ENCODE measurements at places on chromosomes 3 and 15. TPM values are rescaled to one million over a fixed set of nuclear protein-coding genes. Genes with fewer than 3 reads are reported as not detected.

The GNB4 gene
- polyA plus RNA-seq, result 48.9 TPM

The COL8A1 gene
- polyA plus RNA-seq, result 1.4 TPM

The RBP2 gene
- 0.79 TPM for polyA plus RNA-seq

The CLRN1 gene
- not detected for polyA plus RNA-seq

GRCh38 chr15:29835301-29835700, 13.0 kb upstream of the TJP1 start:
- no peak for DNase-seq

- DNase-seq, result no peak
Measured at GRCh38 chr3:148958696-148959095, 32.6 kb upstream of the GYG1 start.

DNA sequence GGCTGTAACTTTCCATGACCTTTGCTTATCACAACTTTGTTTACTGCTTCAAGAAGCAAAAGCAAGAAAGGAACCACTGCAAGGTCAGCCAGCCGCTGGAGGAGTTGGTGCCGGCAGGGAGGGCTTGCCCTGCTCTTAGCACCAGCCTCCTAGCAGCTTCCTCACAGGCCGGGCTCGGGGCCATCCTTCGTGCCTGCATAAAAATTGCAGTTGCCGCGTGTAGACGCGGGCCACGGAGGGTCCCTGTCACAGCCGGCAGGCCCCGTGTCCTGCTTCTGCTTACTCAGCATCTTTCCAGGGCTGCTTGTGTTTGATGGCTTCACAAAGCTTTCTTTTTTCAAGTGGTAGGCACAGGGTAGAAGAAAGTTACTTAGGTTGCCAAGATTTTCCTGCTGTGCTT, 84.4 kb downstream of the PGPEP1L start:
- DNase-seq, result no peak

- no peak for DNase-seq
Measured at GRCh38 chr15:82763361-82764116, 42.3 kb downstream of the FSD2 start.

DNA sequence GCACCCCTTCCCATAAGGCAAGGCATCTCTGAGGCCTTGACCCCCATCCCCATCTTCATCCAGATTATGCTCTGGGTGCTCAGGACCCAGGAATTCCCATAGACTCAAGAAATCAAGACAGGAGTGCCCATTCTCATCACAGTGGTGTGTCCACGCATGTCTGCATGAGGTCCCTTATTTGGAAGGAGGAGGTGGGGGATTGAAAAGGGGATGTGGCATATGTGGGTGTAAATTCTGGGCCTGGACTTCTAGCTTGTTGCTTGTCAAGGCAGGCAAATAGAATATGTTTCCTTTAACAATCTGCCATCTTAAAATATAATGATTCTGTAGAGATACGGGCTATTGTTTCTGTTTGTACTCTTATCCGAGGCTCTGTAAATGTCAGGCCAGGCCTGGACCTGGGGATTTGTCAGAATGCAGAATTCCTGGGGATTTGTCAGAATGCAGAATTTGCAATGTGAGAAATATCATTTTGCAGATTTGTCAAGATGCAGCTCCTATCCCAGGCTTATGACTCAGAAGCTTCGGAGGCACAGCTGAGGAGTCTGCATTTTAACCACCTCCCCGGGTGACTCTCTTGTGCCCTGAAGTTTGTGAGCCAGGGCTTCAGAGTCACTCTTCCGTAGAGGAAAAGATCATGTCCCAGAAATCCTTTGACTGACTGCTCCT, 157.8 kb downstream of the SV2B start:
- DNase-seq, result no peak

GRCh38 chr3:15755780-15756179, 42.0 kb downstream of the ANKRD28 start:
- peak; percentile 6 for DNase-seq

- no peak for DNase-seq
Measured at GRCh38 chr15:70561885-70562284, 201.5 kb downstream of the UACA start.

- no peak for DNase-seq
Measured at GRCh38 chr3:195153130-195153529, 117.8 kb downstream of the XXYLT1 start.

DNA sequence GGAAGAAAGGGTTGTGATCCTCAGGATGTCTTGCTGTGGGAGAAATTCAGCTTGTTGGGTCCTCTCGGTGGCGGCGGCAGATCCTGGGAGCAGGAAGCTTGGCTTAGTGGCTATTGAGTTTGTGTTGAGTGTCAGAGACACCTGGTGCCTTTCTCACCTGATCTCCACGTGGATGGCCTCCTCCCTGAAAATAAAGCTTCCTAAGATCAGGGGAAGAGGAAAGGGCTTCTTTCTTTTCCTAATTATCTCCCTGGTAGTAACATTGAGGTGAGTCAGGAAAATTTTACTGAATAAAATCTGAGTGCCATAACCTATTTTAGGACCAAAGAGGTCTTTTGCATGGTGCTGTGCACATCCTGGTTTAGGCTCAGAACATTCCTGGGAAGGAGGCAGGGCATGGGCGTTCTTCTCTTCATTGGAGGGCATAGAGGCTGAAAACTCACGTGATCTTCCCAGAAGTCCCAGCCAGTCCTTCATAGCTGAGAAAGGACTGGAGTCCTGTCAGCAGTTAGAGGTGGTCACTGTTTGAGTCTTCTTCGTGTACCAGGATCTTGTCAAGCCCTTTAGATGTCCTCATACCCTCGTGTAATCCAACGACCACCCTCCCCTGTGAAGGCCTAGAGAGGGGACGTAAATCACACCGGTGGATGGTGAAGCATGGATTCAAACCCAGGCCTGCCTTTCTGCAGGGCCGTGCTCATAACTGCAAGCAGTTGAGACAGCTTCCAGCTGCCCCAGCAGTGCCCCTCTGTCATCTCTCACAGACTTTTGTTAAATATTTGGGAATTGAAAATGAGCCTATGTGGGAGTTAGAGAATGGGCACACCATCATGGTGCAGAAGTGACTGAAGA, 1.1 kb downstream of the CMTM8 start:
- no peak for DNase-seq

GRCh38 chr3:117565777-117566176, 856.2 kb downstream of the TUSC7 start:
- no peak for DNase-seq

GRCh38 chr3:171606151-171606751, 146.0 kb upstream of the TNIK start:
- DNase-seq, result no peak

Data from left lung (tissue), 14 donors.